Hematopoietic multipotent progenitor cell treated with erythropoietin and hydrocortisone succinate and interleukin-3 and kit ligand, for 17 days (in vitro differentiated cells): ENCODE measurements at places on chromosomes 13 and 19.

DNA sequence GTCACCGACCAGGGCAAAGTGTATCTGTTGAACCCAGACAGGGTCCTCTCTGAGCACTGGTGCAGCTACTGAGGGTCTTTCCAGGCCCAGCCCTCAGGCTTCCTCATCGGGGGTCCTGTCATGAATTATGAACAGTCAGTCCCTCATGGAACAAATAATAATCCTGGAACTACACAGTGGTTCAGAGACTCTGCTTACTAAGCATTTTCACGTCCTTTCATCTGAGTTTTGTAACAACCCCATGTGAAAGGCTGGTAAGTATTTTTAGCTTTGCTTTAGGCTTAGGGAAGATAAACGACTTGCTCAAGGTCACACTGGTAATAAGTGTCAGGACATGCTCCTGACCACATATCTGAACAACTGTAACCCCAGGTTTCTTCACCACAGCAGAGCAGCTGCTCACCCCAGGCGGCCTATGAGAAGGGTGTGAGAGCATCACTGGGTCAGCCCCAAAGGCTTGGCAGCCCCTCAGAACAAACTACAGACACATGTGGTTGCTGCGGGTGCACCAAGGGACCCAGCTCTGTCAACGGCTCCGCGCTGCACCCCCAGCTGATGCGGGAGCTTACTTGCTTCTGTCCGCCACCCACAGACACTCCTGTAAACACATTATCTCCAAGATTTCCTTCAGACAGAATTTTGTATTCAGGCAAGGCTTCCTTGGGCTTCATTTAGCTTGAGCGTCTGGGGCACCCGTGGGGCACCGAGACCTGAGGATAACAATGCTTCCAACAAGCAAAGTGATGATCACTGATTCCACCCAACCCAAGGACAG lies 19.4 kb upstream of the GSX1 start:
- no peak for DNase-seq

- DNase-seq = no peak
Measured at GRCh38 chr19:16467581-16467980, 4.2 kb downstream of the EPS15L1 start.

DNA sequence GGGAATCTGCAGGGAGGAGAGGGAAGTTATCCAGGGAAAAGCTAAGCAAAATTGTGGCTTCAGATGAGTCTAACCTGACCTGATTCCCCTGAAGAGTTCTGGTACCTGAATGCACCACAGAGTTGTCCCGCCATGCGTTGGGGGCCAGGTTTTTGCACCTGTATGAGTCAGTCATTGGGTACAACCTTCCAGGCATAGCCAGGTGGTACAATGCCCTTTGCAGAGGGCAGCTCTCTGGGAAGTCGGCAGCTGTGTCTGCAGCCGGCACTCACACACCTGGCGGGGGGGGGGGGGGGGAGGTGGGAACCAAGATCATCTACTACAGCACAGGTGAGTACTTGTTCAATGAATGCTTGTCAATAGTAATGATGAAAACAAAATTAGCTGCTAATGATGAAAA lies 52.5 kb upstream of the GTF3A start:
- DNase-seq = no peak

- DNase-seq = no peak
Measured at GRCh38 chr13:62320129-62321108, 904.8 kb upstream of the PCDH20 start.

- no peak for DNase-seq
Measured at GRCh38 chr13:113506025-113506685, 15.6 kb upstream of the DCUN1D2 start.

DNA sequence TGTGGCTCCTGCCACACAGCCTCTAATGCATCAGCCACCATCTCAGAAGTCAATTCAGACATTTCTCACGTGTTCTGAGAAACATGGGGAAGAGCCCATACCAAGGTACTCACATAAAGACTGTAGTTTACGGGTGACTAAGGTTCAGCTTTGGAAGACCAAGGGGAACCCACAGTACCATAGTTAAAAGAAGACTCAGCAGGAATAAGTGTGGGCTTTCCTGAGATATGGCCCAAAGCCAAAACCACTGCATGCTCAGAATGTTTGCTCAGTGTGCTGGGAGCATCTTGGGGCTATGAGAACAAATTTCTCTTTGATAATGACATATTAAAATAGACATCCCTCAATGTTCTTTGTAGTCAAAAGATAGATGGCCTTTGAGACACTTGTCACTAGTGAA lies 283.8 kb downstream of the DCT start:
- DNase-seq = no peak

DNA sequence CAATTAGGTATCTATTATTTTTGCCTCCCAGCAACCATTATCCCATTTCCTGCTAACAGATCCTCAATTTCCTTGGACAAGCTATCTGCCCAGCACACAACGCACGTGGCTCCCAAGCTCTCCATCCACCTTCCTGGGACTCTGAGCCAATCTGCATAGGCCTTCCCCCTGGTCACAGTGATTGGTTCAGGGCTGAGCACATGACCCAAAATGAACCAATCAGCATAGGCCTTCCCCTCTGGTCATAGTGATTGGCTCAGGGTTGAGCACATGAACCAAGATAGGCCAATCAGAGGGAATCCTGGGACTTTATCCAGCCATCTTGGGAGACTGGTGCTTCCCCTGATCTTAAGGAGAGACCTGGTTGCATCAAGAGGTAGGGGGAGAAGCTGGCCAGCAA lies 5.8 kb downstream of the CPAMD8 start:
- DNase-seq = peak; percentile 16

DNA sequence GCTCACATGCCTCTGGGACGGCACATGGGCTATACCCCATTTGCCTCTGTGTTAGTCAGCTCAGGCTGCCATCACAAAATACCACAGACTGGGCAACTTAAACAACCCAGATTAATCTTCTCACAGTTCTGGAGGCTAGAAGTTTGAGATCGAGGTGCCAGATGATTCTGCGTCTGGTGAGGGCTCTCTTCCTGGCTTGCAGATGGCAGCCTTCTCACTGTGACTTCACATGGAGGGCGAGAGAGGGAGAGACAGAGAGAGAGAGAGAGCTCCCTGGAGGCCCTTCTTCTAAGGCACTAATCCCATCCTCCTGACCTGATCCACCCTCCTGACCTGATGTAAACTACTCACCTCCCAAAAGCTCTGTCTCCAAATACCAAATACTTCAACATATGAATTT lies 55.0 kb downstream of the GPR12 start:
- DNase-seq = no peak

DNA sequence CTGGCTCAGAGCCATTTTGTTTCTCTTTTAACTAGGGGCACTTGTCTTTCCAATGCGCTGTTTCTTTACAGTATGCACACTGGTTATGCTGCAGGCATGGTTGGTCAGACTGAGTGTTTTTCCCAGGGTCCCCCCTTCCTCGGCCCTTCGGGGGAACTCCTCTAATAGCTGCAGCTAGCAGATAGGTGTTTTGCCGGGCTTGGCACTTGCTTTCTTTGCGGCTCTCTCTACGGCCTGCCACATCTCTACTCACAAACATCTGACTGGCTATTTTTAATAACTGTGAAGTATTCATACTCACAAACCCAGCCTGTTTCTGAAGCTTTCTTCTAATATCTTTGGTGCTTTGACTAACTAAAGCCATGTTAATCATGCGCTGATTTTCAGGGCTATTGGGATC lies 89.4 kb downstream of the SLC25A15 start:
- no peak for DNase-seq

GRCh38 chr19:19316082-19316481 lies 4.2 kb downstream of the SUGP1 start:
- no peak for DNase-seq
